A549 treated with AZD2906 at 1 μM for 4 hours (cell line): ENCODE measurements at places on chromosomes 1 and 21. TPM values are rescaled to one million over a fixed set of nuclear protein-coding genes. Genes with fewer than 3 reads are reported as not detected.

The S100A2 gene
- 18.7 to 33.7 TPM (median 27.4 TPM) in 5 replicates for total RNA-seq

The PTPN7 gene
- total RNA-seq = 0.05 TPM in 1 of 5 replicates, not detected in the others

The ITGB2 gene
- 0.48 to 0.85 TPM (median 0.84 TPM) in 5 replicates for total RNA-seq

The AMY1C gene
- total RNA-seq = not detected in 5 replicates

The LRRC8C gene
- total RNA-seq = 7.8 to 10.4 TPM (median 9.3 TPM) in 5 replicates

The C4BPA gene
- total RNA-seq = 0.50 to 0.84 TPM (median 0.62 TPM) in 5 replicates

The BARHL2 gene
- not detected in 5 replicates for total RNA-seq

The PSRC1 gene
- total RNA-seq = 16.9 to 22.3 TPM (median 22.2 TPM) in 5 replicates

The EPS8L3 gene
- total RNA-seq = 0.59 to 0.79 TPM (median 0.76 TPM) in 5 replicates

The ROR1 gene
- total RNA-seq = 8.1 to 11.6 TPM (median 8.8 TPM) in 5 replicates

The CNN3 gene
- total RNA-seq = 50.2 to 61.8 TPM (median 51.9 TPM) in 5 replicates

The LDLRAD2 gene
- 0.08 to 0.14 TPM (median 0.13 TPM) in 4 of 5 replicates, not detected in the other for total RNA-seq

The RASSF5 gene
- total RNA-seq = 0.77 to 1.1 TPM (median 0.97 TPM) in 5 replicates

The NLRP3 gene
- total RNA-seq = 0.02 TPM in 1 of 5 replicates, not detected in the others

The PADI1 gene
- 1.0 to 1.4 TPM (median 1.1 TPM) in 5 replicates for total RNA-seq

The BACH1 gene
- 3.6 to 7.2 TPM (median 5.1 TPM) in 5 replicates for total RNA-seq
